ENCODE measurements at places on chromosomes 1 and 21.

DNA sequence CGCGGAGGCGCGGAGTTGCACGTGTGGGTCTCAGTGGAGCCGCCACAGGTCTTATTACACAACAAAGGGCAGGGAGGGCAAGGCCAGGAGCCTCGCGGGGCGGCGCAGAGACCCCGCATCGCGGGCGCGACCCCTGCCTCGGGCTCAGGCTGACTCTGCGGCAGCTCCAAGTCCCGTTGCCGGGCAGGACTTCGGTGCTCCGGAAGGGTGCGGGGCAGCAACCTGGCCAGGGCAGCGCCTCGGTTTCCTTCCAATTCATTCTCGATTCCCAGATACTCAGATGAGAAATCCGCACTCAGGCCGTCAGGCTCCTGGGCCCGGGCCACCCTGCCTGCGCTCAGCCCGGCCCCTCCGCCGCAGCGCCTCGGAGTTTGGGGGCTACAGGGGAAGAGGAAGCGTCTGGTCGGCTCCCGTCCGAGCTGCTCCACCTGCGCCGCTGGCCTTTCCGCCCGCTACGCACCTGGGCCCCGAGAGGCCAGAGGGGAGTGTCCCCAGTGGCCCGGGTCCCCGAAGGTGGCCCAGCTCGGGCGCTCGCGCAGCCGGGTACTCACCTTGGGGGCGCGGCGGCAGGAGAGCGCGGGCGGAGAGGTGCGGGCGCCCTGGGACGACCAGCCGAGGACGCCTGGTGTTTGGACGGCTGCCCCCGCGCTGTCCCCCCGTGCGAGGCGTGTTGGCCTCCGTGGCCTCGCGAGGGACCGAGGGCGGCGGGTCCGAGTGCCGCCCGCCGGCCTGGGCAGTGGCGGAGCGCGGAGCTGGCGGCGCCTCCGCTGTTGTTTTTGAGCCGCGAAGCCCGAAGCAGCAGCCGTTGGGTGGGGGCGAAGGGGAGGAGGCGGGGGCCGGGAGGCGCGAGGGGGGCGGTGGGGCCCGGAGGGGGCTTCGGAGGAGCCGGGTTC is 1.1 kb upstream of the PRDM16 start:
- DNase-seq: no peak

DNA sequence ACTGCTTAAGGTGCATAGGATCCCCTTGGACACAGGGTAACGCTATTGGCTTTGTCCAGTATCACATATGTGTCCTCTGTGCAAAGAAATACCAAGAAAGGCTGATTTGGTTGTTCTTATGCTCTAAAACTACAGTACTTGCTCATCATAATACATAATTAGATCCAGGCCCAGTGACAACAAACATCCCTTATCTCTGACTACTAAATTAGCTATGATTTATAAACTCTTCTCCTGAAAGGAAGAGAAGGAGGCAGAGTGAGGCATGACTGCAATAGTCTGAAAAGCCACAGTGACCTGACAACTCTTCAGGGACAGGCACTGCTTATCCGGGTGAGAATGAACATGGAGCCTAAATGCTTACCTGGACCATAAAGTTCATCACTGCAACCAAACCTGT is 30.7 kb downstream of the MGST3 start:
- DNase-seq: no peak

DNA sequence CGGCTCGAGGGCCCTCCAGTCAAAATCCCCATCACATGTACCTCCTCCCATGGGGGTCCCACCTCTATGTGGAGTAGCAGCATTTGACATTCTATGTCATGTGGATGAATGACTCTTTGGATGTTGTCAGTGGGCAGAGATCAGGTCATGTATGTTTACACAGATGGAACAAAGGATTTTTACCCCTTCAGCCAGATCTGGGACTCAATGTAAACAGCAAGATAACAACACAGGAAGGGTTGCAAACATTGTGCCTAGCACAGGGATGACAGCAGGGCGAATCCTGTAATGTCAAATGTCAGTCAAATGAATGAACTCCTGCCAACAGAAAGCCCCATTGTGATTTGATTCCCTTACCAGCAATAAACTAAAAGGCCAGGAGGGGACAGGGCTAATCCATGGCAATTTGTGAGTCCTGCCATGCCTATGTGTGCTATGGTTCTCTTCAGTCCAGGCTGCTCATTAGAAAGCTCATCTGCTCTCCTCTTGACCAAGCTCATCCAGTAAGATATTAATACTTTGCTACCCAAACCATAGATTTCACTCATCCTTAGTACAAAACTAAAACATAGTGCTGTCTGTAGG is 60.3 kb downstream of the PGBD5 start:
- DNase-seq: no peak

DNA sequence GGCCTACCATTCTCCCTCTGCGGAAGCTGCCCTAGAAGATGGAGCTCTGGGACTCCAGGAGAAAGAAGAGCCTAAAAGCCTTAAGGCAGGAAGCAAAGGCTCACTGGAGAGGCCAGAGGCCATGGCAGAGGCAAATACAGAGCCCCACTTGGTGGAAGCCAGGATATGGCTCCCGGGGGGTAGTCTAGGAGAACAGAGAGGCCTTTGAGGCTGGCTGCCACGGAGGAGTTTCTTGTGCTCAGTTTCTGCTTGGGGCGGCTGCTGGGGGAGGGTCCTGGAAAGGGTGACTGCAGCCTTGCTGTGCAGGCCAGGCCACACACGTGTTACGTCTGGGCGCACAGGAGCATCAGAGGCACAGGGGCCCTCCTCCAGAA is 5.4 kb downstream of the CC2D1B start:
- DNase-seq: no peak

DNA sequence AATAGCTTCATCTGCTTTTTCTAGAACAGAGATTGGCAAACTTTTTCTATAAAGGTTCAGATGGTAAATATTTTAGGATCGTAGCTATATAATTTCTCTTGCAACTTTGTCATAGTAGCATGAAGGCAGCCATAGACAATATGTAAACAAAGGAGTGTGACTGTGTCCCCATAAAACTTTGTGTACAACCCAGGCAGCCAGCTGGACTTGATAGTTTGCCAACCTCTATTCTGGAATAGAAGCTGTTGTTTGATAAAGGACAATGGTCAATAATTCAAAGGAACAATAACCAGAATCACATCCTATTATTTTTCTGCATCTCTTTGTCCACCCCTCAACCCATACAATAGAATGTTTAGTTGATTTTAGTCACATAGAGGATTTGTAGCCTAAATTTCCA is 286.7 kb downstream of the LMX1A start:
- no peak for DNase-seq

DNA sequence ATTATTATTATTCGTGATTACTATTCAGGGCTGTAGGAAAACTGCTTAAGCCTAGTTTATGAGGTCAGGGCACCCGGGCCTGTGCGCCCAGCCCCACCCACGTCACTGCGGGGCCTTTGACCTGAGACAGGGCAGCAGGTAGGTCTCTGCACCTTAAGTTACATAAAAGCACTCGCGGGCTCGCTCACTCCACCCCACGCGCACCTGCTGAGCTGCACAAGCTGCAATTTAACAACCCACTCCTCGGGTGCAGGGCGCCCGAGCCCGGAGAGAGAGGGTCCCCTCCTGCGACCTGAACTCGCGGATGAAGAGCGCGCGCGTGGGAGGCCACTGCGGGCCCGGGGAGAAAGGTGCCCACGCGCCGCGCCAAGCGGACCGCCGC is 477 bp downstream of the ICMT start:
- peak; percentile 27 for DNase-seq

GRCh38 chr1:201958348-201958747 is 3.0 kb downstream of the TIMM17A start:
- DNase-seq: no peak

DNA sequence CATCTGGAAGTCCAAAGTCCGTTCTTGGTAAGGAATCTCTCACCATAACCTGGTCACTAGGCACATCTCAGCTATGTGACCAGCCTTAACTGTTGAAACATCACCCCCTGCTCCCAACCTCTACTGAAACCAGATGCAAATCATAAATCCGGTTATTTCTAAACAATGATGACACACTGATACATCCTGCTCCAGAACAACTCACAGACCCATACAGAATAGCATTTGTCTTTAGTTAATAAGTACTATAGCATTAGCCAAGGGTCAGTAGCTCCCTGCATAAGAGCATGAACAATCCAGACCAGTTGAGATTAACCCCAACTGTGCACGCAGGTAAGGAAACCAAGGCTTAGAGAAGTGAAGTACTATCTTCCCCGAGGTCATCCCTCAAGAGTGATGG is 38.0 kb upstream of the KCTD3 start:
- DNase-seq: no peak

GRCh38 chr1:9182784-9183257 is 51.8 kb upstream of the H6PD start:
- no peak for DNase-seq

DNA sequence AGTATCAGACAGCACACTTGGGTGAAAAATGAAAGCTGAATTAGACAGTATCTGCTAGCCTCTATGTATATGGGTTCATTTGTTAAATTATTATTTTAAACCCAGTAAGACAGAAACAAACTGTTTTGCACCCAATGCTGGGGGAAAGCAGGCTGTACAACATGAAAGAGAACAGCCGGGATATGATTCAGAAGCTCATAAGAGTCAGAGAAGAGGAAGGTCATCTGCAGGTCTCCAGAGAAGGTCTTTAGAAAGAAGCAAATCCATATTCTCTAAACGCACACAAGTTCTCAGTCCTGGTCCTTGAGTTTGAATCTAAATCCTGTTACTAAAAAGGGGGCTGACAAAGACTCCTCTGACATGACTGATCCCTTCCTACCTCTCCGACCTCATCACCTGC is 155.1 kb downstream of the SIPA1L2 start:
- DNase-seq: no peak

- no peak for DNase-seq
Observed at GRCh38 chr1:150683914-150684313, 13.0 kb downstream of the GOLPH3L start.

- no peak for DNase-seq
Observed at GRCh38 chr1:243672539-243673074, 177.4 kb downstream of the AKT3 start.

DNA sequence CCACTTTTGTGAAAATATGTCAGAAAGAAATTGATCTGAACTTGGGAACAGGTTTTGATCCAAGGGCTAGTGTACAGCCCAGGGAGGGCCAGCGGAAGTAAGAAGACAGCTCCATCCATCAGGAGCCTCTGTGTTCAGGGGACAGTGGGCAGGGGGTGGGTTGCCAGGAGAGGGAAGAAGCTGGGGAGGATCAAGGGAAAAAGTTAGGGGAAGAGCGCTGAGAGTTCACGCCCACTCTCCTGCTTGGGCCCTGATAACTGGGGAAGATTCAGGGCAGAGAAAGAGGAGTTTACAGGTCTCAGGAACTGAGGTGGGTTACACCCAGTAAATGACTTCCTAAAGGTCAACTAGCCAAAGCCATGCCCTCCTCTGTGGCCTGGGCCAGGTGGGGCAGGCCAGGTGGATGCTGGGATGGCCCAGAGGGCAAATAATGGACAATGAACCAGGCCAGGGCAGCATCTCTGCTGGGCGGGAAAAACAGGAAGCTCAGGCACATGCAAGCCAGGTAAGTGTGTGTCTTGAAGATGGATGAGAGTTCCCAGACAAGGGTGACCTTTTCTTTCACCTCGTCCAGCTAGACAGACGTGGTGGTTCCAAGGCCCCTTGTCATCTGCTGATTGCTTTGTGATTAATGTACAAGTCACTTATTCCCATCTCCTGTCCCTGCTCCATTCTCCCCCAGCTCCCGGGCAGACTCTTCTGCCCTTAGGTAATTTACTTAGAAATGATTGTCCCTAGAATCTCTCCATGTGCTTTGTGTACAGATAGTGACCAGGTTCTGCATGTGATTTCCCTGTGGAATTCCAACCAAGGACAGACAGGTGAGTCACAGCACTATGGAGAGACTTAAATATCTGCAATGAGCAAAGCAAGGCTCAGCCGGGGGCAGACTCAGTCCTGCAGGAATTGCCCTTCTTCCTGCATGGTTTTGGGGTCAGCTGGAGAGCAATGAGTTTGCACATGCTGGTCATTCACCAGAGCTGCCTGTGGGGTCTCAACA is 57.0 kb downstream of the MDM4 start:
- no peak for DNase-seq

GRCh38 chr1:41712695-41713094 is 206.0 kb downstream of the HIVEP3 start:
- no peak for DNase-seq

GRCh38 chr1:4064150-4064889 is 164.2 kb upstream of the C1orf174 start:
- no peak for DNase-seq

GRCh38 chr1:234292011-234292410 is 81.2 kb upstream of the COA6 start:
- DNase-seq: no peak

DNA sequence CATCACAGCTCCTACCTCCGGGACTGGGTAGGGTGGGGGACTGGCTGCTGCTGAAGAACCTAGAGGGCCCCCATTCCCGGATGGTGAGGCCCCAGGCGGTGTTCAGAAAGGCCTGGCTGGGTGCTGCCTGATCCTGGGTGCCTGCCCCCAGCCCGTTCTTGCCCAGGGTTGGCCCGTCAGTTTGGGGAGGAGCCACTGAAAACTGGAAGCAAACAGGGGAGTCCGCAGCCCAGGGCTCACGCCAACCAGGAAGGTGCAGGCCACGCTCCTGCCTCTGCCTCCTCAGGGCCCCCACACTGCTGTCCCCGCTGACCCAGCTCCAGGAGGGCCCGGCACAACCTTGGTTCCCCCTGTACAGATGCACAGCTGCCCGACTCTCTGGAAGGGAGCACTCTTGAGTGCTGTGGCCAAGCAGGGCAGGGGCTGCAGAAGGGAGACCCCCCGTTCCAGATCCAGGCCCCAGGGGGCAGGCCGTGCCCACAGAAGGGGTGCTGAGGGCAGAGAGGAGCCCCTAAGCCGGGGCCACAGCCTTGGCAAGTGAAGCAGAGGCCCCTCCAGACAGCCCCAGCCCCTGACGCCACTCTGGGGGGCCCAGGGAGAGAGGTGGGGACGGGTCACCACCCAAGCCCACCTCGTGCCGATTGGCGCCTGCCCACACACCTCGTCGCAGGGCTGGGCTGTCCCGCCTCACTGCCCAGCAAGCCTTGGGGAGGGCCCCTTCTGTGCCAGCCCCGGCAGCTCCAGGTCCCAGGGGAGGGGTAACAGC is 5.5 kb downstream of the C1QTNF12 start:
- DNase-seq: no peak

GRCh38 chr21:38383411-38384237 is 114.7 kb downstream of the ERG start:
- no peak for DNase-seq

DNA sequence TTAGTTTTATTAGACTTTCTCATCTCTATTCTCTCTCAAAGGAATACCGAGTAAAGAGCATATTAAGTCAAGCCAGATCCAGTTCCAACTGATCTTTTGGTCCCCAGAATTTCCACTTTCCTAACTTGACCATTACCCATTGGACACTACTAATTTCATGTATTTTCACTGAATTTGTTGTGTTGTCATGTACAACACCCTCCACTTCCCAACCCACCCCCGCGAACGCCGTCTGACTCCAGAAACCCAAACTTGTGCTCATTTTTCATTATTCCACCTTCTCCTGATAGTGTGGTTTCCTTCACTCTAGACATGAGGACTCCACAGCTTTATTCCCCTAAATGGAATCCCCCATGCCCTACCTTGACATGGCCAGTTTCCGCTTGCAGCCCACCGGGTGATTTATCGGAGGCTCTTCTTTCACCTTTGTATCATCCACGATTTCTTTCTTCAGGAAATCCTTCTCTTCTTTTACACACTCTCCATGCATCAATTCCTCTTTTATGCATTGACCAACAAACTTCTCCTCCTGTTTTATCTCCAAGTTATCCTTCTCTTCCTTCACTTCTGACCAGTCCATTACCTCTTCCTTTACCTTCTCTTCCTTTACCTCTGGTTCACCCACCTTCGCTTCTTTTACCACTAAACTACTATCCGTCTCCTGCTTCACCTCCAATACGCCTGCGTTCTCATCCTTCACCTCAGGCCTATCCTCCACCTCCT is 805 bp downstream of the ZNHIT6 start:
- DNase-seq: no peak

GRCh38 chr1:91529856-91530255 is 29.2 kb downstream of the CDC7 start:
- DNase-seq: no peak

All from stimulated activated CD4-positive, alpha-beta T cell treated with anti-CD3 and anti-CD28 coated beads, Interleukin-4, amount 100 ng/mL, for 4 hours (primary cell).